Activated naive CD8-positive, alpha-beta T cell treated with anti-CD3 and anti-CD28 coated beads for 36 hours (primary cell): ENCODE measurements at places on chromosomes 16 and 17. TPM values are rescaled to one million over a fixed set of nuclear protein-coding genes. Genes with fewer than 3 reads are reported as not detected.

SLC16A11 gene
- total RNA-seq = 1.8 TPM

DNA sequence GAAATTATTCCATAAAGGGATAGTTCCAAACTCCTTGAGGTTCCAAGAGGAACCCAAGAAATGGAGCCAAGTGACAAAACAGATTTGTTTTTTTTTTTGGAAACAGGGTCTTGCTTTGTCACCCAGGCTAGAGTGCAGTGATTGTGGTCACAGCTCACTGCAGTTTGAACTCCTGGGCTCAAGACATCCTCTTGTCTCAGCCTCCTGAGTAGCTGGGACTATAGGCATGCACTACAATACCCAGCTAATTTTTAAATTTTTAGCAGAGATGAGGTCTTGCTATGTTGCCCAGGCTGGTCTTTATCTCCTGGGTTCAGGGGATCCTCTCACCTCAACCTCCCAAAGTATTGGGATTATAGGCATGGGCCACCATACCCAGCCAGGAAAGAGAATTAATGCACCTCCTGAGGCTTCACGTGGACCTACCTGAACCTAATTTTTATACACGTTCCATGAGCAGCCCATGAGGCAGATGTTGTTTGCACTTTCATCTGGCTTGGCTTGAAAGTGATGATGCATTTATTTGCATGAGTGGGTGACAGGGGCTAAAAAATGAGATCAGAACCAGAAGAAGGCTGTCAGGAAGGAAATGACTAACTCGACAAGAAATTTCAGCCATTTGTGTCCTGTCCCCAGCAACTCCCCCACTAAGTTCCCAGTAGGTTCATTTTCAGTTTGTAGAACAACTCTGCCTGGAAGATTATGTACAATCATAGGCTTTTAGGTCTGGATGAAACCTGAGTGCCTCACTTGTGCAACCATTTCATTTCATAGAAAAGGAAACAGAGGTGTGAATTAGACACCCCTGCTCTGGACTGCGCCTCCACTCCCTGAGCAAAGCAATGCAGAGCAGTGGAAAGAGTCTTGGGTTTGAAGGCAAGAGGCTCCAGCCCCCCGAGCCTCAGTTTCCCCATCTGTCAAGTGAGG is 10.3 kb upstream of the IRF8 start:
- peaks cover 13% of the 10 kb centered on the region for H3K27me3 ChIP-seq
- no peaks in the 10 kb centered on the region for H3K36me3 ChIP-seq
- DNase-seq = peak; percentile 55
- peak overlapping the region; percentile 90 for H3K27ac ChIP-seq

DNA sequence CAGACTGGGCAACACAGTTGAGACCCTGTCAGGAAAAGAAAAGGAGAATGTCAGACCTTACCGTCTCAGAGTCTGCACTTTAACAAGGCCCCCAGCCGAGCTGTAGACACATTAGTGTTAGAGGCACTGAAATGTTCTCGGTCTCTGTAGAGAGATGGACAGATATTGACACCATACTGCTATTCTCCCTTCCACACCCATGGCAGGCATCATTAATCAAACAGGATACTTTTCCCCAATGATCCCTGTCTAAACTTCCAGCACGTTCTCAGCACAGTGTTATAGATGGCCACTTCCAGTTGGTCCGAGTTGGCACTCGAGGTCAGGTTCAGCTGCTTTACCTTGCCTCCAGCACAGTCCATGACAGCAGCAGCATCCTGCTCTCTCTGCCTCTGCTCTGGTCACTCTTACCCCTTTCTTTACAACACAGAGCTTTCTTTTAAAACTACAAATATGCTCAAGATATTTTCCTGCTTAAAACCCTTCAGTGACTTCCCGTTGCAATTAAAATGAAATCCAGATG is 251.6 kb downstream of the SNX29 start:
- H3K36me3 ChIP-seq = no peaks in the 10 kb centered on the region
- H3K27me3 ChIP-seq = no peaks in the 10 kb centered on the region
- DNase-seq = no peak

PSMB3 gene
- 288 TPM for total RNA-seq

DNA sequence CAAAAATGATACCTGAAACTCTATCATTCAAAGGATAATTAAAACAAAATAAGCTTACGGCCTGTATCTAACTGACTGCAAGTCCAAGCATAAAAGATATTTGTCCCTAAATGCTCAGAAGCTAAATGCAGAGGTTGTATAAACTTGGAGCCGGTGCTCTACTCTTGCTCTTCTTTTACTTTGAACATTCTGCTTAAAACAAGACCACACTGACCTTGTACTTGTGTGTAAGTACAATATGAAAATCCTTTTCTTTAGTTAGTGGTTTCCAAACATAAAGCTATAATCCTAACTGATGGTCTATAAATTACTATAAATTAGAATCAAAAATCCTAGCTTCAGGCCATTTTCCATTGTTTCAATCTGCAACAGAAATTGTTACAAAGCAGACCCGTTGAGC is 74.6 kb downstream of the SPAG9 start:
- peaks cover 11% of the 10 kb centered on the region for H3K4me1 ChIP-seq
- no peak for DNase-seq
- no peak overlapping the region for H3K27ac ChIP-seq
- H3K27me3 ChIP-seq = no peaks in the 10 kb centered on the region
- peaks cover 6% of the 10 kb centered on the region for H3K36me3 ChIP-seq

GRCh38 chr17:50133769-50134099 is 3.8 kb upstream of the SAMD14 start:
- peaks cover 21% of the 10 kb centered on the region for H3K36me3 ChIP-seq
- H3K27me3 ChIP-seq = peaks cover 16% of the 10 kb centered on the region
- no peak overlapping the region for H3K27ac ChIP-seq
- peaks cover 21% of the 10 kb centered on the region for H3K4me1 ChIP-seq

EVPLL gene
- total RNA-seq = 0.39 TPM

GRCh38 chr17:7295230-7296180 is 1.1 kb upstream of the YBX2 start:
- peak overlapping the region; percentile 69 for H3K4me3 ChIP-seq
- H3K27ac ChIP-seq = no peak overlapping the region
- no peaks in the 10 kb centered on the region for H3K36me3 ChIP-seq

MT1X gene
- total RNA-seq = 72.3 TPM

TP53I13 gene
- total RNA-seq = 31.2 TPM

- H3K27ac ChIP-seq = no peak overlapping the region
- no peaks in the 10 kb centered on the region for H3K36me3 ChIP-seq
- DNase-seq = no peak
- no peak overlapping the region for H3K4me3 ChIP-seq
- H3K27me3 ChIP-seq = no peaks in the 10 kb centered on the region
Observed at GRCh38 chr16:7585705-7586104, 253.1 kb downstream of the RBFOX1 start.

- H3K4me3 ChIP-seq = no peak overlapping the region
- H3K27ac ChIP-seq = no peak overlapping the region
- no peak for DNase-seq
Observed at GRCh38 chr16:72841506-72841905, 206.4 kb downstream of the ZFHX3 start.

DNA sequence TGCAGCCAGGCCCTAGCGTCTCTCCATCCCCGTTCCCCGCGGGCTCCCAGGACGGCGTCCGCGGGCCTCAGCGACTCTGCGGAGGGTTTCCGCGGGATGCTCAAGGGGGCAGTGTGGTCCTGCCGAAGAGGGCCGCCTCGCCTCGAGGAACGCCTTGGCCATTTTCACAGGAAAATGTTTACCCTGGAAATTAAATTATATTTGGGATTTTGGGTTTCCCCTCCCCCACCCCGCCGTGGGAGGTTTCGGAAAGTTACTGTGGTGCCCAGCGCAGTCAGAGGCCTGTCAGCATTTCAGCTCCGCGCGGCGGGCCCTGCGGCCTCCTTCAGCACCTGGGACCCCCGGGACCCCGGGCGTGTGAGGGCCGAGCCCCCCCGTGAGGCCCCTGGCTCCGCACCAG is 94.5 kb downstream of the PCTP start:
- H3K36me3 ChIP-seq = no peaks in the 10 kb centered on the region
- DNase-seq = peak; percentile 26
- no peak overlapping the region for H3K27ac ChIP-seq
- H3K4me1 ChIP-seq = peaks cover 2% of the 10 kb centered on the region

DNA sequence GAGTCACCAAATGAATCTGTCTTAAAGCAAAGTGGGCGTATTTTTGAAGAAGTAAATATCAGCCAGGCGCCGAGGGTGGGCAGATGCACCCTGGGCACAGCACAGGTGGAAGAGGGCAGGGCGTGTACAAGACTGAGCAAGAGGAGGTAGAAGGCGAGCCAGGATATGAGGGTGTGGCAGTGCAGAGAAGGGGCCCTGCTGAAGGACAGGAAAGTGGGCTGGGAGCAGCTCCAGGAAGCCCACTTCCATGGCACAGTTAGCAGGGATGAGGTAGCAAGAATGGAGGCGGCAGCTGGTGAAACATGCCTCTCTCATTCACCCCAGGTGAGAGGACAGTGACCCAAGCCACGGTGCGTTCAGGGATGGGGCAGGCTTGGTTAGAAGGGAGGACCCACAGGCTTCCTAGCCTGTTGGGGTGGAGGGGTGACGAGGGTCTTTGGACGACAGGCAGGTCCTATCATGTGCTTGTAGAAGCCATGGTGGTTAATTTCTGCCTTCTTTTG is 149.3 kb downstream of the CLEC16A start:
- no peaks in the 10 kb centered on the region for H3K27me3 ChIP-seq
- peaks cover 55% of the 10 kb centered on the region for H3K4me1 ChIP-seq
- H3K4me3 ChIP-seq = peak overlapping the region; percentile 0

STAC2 gene
- 0.14 TPM for total RNA-seq

JPH3 gene
- 0.08 TPM for total RNA-seq

DNAI2 gene
- total RNA-seq = not detected

DNA sequence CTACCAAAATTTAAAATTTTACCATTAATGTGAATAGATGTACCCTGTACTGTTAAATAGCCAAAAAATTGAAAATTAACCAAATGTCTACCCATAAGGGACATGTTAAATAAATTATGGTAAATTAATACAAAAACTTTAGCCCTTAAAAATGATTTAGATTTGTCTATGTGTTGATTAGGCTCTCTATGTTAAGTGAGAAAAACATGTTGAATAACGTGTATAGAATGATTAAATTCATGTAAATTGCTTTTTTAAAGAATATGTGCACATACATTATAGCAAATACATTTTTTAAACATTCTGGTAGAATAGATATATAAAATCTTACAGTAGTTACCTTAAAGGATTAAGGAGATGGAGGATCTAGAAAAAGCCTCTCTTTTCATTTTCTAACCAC is 59.5 kb downstream of the BRIP1 start:
- H3K36me3 ChIP-seq = peaks cover 12% of the 10 kb centered on the region
- H3K4me1 ChIP-seq = no peaks in the 10 kb centered on the region
- no peak overlapping the region for H3K27ac ChIP-seq
- H3K27me3 ChIP-seq = no peaks in the 10 kb centered on the region
- DNase-seq = no peak

GRCh38 chr16:14399378-14400284 is 230.4 kb downstream of the PARN start:
- no peaks in the 10 kb centered on the region for H3K36me3 ChIP-seq
- no peaks in the 10 kb centered on the region for H3K27me3 ChIP-seq
- no peak for DNase-seq
- no peak overlapping the region for H3K4me3 ChIP-seq

DNA sequence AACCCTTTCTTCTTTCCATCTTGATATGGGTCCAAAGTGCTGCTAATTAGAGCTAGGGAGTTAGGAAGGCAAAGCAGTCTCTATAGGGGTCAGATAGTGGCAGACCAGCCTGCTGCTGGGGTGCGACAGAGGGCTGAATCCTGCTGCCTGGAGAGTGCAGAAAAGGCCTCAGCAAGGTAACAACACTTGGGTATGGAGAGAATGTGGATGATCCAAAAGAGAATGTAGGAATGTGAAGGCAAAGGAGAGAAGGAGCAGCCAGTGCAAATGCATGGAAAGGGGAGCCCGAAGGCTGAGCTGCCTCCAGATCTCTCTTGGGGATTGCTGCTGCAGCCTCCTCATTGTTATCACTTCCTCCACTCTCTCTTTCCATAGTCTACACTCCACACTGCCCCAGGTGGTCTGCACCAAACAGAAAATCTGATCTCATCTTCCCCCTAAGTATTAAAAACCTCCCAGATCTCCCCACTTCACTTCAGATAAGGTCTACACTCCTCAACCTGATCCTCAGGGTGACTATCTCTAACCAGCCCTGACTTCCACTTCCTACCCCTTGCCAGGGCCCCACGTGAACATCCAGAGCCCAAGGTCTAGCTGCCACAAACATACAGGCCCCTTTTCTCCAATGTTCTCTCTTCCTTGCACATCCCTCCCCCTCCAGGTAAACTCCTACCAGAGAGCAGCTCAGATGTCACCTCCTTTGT is 28.8 kb downstream of the TOM1L2 start:
- H3K4me3 ChIP-seq = no peak overlapping the region
- no peak for DNase-seq
- H3K27ac ChIP-seq = no peak overlapping the region
- no peaks in the 10 kb centered on the region for H3K36me3 ChIP-seq

ABCC11 gene
- total RNA-seq = 0.14 TPM

DNA sequence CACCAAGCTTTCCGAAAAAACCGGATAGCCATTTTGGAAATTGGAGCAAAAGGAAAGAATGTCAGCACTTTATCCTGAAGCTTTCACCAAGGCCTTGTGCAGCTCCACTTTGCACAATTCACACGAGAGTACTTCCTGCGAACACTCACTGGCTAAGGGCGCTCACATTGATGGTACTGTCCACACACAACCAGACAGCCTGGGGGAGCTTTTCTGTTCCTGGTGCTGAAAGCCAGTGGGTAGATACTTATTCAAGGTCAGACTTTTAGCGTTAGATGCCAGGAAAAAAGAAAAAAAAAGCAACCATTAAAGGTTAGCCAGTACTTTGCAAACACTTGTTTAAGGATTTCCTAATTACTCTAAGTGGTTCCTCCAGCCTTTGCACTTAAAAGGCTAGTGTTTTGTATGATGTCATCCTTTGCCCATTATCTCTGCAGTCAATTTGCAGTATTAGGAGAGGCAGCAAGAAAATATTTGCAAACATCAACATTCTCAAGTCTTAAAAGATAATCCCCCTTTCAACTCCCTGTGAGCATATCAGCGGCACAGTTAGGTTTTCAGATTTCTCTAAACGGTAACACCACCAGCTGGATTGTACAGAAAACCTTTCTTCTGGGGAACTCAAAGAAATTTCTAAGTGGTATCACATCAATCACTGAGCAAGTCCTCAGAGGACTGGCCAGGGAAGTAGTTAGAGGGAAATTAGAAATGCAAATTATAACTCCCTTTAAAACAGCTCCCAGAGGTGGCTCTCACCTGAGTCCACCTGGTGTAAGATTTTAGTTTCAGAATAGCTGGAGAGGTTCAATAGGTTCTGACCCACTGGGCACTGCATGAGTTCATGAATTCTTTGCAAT is 243.4 kb upstream of the IRX5 start:
- DNase-seq = no peak
- H3K36me3 ChIP-seq = no peaks in the 10 kb centered on the region
- H3K4me3 ChIP-seq = no peak overlapping the region
- no peaks in the 10 kb centered on the region for H3K4me1 ChIP-seq

- H3K4me3 ChIP-seq = no peak overlapping the region
- H3K4me1 ChIP-seq = no peaks in the 10 kb centered on the region
- H3K36me3 ChIP-seq = no peaks in the 10 kb centered on the region
Observed at GRCh38 chr16:13130586-13130985, 229.2 kb downstream of the SHISA9 start.

GRCh38 chr17:8289103-8289397 is 580 bp downstream of the RANGRF start:
- H3K27me3 ChIP-seq = no peaks in the 10 kb centered on the region
